ENCODE measurements at places on chromosomes 12 and 14. TPM values are rescaled to one million over a fixed set of nuclear protein-coding genes. Genes with fewer than 3 reads are reported as not detected.

DNA sequence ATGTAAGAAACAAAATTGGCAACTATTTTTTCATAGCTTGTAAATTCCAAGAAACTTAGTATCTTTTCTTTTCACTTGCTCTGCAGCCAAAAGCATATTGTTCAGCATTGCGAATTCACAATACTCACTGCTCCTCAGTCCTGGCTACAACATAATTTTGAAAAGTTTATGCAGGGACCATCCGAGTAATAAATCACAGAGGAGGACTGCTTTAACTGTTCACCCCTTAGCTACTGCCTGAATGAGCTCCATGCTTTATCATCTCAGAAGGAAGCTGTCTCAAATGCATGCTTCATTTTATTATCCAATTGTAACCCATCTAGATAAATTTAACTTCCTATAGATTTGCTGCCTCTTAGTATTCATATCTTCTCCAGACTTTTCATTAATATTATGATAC lies 827.8 kb downstream of the DIO2 start:
- no peak for DNase-seq

GRCh38 chr12:94458877-94459727 lies 565 bp downstream of the CEP83 start:
- peak; percentile 29 for DNase-seq

GRCh38 chr12:63989301-63989845 lies 144.9 kb downstream of the SRGAP1 start:
- DNase-seq = peak; percentile 79

DNA sequence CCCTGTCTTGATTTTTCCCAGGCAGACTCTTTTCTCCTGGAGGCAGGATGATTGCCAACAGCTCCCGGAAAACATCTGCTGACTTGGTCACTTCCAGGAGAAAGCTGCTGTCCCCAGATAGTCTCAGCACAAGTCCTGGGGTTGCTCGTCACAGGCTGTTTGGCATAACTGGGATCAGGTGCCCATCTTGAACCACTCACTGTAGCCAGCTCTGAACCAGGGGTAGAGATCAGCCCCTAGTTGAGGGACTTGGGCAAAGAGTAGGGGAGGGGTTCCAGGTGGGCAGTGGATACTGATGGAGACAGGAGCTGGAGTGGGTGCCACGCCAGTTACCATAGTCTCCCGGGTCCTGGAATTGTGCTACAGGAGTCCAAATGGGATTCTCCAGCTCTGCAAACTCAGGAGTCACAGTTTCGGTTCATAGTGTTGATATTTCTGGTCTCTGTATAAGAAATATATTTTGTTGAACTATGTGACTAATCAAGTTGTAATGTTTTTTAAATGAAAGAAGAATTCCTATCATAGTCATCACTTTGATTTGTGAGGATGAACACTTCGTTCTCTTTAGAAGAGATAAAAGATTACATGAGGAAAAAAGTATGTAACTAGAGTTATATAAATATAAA lies 1154.5 kb downstream of the AACS start:
- DNase-seq = no peak

DNA sequence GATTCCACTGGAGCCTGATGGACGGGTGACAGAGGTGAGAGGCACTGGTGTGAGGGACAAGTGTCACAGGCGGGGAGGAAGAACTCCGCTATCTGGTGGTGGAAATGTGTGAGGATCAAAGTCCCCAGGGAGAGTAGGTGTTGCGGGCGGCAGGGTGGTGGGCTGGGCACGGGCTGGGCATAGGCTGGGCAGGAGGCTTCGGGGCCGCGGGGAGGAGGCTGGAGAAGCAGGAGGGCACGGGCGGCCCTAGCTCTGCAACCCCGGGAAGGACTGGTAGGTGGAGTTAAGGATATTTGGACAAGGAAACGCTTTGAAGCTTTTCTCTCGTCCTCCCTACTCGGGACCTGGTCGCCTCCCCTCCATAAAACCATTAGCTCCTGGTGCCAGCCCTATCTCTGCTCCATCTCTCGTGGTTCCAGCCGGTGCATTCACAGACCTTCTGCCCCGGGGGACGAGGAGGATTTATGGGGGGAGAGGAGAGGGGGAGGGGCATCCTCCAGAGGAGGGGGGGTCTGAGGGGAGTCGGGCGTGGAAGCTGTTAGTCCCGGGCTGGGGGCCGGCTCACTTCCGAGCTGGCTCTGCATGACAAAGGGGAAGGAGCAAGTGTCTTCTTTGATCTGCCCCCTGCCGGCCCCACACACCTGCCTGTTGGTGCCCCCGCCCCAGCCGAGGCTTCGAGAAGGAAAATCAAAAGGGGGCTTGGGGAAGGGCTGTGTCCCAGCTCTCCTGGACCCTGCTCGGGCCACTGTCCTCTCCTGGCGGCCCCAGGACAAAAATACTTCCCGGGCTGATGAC lies 504 bp downstream of the WNT5B start:
- DNase-seq = no peak

DNA sequence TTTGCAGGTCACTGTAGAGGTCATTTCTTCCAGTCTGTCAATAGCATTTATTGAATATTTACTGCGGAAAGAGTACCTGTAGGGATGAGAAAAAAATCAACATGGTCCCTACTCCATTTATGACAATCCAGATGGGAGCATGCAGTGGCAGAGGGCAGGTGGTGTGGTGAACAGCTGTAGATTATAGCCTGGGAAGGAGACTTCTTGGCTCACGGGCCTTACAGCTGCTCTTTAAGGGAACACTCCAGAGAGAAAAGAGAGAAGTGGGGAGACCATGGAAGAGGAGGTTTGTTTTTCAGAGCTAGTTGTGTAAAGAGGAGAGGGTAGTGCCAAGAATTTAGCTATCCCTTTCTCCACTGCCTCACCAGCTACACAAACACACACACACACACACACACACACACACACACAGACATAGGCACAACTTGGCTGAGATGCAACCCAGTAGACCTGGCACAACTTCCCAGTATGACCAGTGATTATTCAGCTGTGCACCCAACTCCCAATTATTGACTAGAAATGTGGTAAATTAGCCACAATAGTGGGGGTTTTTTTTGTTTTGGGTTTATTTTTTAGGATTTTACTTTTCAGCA lies 41.0 kb downstream of the GPHB5 start:
- DNase-seq = peak; percentile 49

DNA sequence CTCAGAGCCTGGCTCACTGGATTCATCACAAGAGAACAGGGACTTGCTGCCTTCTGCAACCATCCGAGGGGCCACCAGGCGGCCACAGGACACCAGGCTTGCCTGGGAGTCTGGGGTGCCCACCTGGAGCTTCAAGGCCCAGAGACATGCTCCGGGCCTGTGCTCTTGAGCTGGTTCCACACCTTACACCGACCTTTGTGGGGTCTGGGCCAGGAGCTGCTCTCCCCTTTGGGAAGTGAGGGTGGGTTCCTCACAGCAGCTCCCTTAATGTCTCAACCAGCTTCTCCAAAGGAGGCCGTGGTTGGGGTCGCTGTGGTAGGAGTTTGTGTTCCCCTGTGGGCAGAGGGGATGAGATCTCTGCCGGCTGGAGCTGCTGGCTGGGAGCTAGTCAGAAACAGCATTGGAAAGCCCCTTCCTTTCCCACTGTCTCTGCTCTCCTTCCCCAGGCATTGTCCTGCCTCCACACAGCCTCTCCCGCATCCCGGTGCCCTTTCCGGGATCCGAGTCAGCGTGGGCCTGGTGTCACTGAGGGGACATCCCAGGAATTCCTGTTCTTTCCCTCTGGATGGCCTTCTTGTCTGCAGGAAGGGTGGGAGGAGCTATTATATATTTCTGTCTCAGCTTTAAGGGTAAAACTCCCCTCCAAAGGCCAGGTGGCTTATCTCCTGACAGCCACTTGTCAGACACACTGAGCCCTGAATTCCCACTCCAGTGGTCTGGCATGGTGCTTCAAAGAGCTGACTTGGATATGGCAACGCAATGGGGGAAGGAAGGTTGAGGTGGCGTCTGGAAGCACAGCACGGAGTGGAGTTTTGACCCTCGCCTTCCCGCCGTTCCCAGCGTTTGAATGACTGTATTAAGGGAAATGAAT lies 5.1 kb upstream of the PAPLN start:
- peak; percentile 39 for DNase-seq

GRCh38 chr14:50829489-50830043 lies 1.4 kb downstream of the NIN start:
- peak; percentile 16 for DNase-seq

DNA sequence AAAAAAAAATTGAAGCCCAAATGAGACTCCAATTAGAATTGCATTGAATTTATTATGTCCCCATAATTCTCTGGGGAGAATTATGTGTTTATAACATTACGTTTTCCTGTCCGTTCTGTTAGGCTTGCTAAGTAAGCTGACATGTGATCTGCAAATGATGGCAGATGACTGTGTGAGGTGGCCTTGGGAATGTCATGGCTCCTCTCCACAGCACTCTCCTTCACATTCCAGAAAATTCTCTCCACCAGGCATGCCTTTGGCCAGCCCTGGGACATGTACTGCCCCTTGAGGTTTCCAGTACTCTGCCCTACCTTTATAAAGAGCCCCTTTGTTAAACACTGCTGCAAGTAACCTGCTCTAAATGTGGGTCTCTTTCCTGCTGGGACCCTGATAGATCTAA lies 28.3 kb upstream of the INF2 start:
- DNase-seq = no peak

DNA sequence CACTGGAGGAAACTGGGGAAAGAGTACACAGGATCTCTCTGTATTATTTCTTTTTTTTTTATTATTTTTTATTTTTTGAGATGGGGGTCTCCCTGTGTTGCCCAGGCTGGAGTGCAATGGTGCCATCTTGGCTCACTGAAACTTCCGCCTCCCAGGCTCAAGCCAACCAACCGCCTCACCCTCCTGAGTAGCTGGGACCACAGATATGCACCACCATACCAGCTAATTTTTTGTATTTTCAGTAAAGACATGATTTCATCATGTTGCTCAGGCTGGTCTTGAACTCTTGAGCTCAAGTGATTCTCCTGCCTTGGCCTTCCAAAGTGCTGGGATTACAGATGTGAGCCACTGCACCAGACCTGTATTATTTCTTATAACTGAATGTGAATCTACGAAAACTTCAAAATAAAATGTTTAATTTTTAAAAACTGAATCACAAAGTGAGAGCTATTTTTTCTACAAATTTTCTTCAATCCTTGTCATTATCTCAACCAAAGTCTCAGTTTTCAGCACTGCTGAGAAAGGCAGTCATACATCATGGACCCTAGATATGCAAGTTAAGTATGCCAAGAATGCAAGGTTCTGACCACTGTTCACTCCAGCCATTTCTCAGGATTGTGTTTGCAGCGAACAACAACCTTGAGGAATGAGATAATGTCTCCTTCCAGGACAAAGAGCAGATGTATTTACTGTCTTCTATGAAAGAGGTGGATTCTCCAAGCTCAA lies 2.4 kb downstream of the EAPP start:
- no peak for DNase-seq

DNA sequence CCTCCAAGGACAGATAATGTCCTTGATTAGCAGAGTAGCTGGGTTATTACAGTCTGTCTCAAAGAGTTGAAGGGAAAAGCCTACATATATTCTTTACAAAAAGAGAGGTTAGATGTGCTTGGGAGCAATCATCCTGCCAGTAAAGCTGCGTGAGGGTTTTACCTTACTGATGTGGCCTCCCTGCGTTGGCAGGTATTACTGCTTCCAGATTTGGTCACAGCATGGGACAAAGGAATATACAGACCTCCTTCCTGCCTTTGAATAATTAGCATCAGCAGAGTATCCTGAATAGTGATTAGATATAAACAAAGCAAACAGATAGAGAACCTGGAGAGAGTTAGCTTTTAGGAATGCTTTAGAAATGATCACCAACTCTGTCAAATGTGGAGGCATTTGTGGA lies 69.6 kb downstream of the TMTC2 start:
- no peak for DNase-seq

- DNase-seq = peak; percentile 2
Measured at GRCh38 chr14:39555749-39556148, 123.5 kb upstream of the FBXO33 start.

DNA sequence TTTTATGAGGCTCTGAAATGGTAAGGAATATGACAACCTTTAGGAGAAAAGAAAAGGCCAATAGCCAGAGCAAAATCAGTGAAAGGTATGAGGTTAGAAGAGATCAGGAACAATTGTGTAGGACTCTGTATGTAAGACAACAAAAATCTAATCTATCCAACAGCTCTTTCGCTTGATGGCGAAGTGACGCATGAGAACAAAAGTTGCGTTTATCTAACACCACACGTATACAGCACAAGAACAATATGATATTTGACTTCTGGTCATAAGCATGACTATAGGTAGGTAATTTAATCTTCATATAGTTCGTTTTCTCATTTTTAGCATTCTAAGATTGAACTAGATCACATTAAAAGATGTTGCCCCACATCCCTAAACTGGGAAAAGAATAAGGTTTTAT lies 1.5 kb downstream of the CLECL1 start:
- no peak for DNase-seq

- no peak for DNase-seq
Measured at GRCh38 chr12:21666722-21667121, 9.1 kb upstream of the LDHB start.

DNA sequence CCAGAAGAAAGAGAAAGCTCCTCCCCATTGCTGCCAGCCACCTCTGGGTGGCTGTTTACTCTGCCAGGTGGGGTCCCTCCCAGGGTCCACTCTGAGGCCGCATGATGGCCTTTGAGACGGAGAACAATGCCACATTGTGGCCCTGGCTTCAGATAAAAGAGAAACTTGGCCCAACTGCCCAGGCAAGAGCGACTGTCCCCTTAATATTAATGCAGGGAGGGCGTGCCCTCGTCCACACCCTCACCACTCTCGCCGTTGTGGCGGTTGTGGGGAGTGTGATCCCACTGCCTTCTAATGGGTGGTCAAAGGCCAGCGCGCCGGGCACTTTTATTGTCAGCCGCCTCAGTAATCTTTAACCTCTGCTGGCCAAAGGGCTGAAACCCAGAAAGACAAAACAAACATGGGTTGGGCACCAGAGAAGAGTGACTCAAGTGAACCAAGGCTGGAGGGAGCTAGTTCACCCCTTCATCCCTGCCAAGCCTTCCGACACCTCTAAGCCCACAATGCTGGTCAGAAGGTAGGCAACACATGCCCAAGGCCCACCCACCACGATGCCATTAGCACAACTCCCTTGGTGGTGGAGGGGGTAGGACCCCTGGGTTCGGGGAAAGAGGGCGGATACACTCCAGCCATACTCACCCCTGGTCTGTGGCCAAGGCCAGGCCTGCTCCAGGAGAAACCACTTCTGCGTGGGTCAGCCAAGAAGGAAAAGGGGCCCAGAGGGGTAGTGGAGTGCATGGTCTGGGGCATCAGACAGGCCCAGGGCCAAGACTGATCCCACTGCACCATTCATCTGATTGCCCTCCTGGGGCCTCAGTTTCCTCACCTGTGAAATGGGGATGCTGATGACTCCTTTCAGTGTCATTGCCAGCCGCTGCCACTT lies 44.5 kb upstream of the BCL11B start:
- no peak for DNase-seq

GRCh38 chr12:29591140-29592020 lies 93.9 kb upstream of the OVCH1 start:
- DNase-seq = peak; percentile 20

- no peak for DNase-seq
Measured at GRCh38 chr14:49494836-49495235, 91.3 kb downstream of the RPS29 start.

The EIF2S3B gene
- polyA plus RNA-seq = 1.2 TPM

The MUCL1 gene
- polyA plus RNA-seq = not detected

The STAC3 gene
- 296 TPM for polyA plus RNA-seq

The KRT82 gene
- polyA plus RNA-seq = not detected

The KRT2 gene
- not detected for polyA plus RNA-seq

The SRRM4 gene
- polyA plus RNA-seq = 0.13 TPM

The AKAP5 gene
- polyA plus RNA-seq = 0.66 TPM

The AHNAK2 gene
- 19.4 TPM for polyA plus RNA-seq

The KRT5 gene
- polyA plus RNA-seq = 424 TPM

The TAS2R8 gene
- not detected for polyA plus RNA-seq

Measured in muscle of back (tissue), 13 donors.